ENCODE measurements at places on chromosomes 3 and 15.

GRCh38 chr3:172444821-172445220 lies 3.4 kb downstream of the GHSR start:
- no peak for DNase-seq

GRCh38 chr3:72633121-72633520 lies 215.1 kb downstream of the SHQ1 start:
- DNase-seq = no peak

DNA sequence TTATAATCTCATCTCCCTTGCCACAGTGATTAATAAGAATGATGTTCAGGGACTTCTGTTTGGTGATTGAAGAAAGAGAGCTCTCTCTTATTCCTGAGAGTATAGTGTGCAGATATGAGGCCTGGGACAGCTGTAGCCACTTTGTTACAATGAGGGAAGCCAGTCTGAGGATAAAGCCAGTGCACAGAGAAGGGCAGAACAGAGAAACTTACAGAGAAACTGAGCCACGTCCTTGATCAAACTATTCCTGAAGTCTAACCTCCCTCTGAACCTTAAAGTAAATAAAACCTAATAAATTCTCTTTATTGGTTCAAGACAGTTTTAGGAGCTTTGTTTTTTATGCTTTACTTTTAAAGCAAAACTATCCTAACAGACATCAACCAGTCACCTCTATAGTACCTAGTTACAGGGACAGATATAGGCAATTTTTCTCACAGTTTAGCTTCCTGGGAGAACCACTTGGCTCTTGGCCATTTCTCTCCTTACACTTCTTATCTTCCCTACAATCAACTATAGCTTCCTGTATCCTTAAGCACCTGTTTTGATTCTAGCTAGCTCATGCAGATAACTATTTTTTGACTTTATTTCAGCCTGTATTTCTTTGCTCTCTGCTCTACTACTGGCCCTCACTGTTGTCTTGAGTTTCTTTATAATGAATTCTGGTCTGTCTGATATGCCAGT lies 284.4 kb downstream of the SHQ1 start:
- DNase-seq = no peak

- DNase-seq = no peak
These were observed 166.8 kb upstream of the LRRN1 start for GRCh38 chr3:3632449-3632848.

DNA sequence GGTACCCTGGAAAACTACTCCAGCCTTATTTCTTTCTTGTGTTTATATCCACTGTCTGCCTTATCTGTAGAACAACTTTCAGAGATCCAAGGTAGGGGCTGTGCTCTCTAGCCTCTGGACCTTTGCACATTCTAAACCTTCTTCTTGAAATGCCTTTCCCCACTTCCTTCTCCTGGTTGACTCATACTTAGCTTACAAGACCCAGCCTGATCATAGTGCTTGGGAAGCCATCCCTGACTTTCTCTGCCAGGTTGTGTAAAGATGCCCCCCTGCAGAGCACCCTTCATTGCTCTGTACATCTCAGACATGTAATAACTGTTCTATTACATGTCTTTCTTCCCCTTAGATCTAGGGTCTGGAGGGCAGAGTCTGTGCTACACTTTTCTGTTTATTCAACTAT lies 50.1 kb downstream of the PPM1L start:
- DNase-seq = no peak

DNA sequence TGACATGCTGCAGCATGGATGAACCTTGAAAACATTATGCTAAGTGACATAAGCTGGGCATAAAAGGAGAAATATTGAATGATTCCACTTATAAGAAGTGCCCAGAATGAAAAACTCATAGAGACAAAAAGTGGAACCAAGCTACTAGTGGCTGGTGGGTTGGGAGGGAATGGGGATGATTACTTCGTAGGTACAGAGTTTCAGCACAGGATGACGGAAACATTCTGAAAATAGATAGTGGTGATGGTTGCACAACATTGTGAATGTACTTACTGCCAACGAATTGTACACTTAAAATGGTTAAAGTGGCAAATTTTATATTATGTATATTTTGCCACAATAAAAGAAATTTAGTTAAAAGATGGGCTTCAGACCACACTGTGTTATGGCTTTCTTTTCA lies 93.6 kb downstream of the RPLP1 start:
- DNase-seq = no peak

DNA sequence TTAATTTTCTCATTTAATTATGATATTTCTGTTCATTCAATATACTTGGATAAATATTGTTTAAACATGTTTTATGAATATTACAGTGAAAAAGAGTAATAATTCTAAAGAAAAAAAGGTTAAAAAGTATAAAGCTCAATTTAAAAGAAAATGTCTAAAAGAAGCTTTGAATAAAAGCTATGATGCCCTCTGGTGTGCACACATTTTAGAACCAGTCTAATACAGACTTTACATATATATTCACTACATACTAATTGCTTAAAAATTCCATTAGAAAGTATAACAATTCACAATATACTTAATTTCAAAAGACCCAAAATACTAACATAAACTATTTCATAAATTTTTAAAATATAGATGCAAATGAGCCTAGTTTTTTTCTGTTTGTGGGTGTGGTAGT lies 909.1 kb upstream of the ROBO1 start:
- DNase-seq = no peak

GRCh38 chr15:79916502-79917132 lies 19.8 kb upstream of the MTHFS start:
- DNase-seq = no peak

GRCh38 chr15:101024706-101025500 lies 105.7 kb downstream of the LRRK1 start:
- DNase-seq = no peak
